GDM1 (cell line): ENCODE measurements at places on chromosomes 3 and 15.

GRCh38 chr3:37961622-37962431, 28.8 kb upstream of the VILL start:
- no peak for DNase-seq

DNA sequence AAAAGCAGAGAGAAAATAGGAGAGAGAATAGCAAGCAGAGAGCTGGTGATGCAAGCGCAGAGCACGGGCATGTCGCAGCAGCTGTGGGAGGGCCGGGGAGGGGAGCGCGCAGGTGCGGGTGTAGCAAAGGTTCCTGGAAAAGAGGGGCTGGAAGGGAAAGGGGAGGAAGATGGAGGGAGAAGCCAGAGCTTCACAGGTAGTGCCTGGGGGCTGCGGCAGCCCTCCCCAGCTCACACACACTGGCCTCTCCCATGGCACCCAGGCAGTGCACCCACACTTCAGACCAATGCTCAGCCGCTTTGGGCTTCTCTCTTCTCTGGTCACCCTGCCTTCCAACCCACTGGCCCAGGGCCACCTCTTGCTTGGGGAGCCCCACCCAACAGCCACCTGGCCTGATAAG, 72.1 kb downstream of the ADAMTS7 start:
- DNase-seq = no peak

GRCh38 chr3:73432023-73432705, 192.6 kb downstream of the PDZRN3 start:
- peak; percentile 9 for DNase-seq

DNA sequence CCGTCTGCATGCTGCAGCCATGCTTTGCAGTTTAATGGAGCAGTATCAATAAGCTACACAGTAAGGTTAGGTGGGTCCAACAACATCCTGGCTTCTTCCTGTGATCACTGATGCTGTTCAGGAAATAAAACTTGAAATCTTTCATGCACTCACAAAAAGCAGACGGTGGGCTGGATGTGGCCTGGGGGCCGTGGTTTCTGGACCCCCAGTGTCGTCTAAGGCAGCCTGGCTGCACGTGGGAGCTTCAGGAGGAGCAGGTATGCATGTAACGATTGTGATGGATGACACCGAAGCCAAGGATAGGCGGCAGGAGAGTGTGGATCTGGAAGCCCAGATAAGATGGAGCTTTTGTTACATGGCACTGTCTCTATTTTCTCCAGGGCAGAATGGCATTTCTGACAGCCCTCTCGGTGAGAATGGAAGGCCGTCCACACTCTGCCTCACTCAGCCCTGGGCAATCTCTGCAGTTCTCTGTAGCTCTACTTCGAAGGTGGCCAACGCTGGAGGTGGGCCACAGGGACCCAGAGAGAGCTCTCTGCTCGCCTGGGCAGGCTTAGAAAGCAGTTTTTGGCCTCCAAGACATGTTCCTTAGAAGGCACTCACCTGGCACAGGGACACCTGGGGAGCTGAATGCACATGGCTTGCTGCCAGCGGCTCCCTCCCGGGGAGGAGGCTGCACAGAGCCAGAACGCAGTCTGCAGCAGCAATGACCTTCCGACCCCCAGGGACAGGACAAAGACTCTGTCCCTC, 46.4 kb upstream of the IQSEC1 start:
- DNase-seq = no peak

DNA sequence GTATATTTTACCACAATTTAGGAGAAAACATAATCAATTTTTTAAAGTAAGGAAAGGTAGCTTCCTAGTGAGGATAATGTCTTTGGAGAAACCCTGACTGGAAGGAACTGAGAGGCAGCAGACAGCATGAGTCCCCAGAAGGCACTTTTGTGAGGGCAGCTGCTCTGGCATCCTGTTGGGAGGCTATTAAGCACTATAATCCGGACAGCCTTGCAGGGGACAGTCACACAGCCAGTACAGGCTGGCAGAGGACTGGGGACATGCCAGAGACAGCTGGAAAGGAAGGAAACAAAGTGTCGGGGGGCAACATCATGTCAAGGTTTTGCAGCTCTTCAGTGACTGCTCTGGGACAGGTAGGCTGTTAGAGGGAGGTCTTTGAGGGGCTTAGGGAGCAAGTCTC, 15.7 kb downstream of the ACAN start:
- DNase-seq = no peak

DNA sequence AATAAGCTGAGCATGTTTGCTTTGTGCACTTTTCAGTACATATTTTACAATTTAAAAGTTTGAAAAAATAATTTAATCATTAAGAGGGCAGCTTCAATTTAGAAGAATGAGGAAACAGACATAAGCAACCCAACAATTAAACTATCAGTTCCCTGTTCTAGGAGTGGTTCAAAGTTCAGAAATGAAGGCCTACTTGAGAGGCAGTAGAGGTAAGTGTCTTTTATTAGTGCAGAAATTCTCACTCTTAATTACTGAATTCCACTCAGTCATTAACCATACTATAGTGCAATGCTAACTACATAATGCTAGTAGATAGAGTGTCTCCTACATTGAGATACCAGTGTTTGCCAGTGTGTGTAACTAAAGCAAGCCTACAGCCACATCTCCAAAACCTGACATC, 73.1 kb downstream of the TNIK start:
- DNase-seq = no peak

GRCh38 chr3:179961071-179961702, 75.5 kb downstream of the PEX5L start:
- no peak for DNase-seq

- DNase-seq = no peak
These were observed 340.9 kb upstream of the ICE2 start for GRCh38 chr15:60819860-60820259.

DNA sequence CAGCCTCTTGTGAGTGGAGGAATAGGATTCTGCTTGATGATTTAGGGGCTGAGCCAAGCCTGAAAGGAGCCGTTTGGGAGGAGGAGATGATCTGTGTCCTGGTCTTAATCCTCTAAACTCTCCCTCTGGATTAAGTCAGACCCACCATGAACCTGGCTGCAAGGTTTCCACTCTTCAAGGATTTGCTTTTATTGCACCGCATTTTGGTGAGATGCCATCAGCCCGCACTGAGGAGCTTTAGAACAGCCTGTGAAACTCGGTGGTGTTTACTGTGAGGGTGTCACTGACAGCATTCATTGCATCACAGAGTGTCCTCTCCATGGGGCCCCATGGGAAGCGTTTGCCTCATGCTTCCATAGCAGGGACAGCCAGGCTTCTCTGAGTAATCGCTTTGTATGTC, 59.2 kb downstream of the EPHB1 start:
- no peak for DNase-seq

GRCh38 chr15:25705433-25706115, 157.6 kb downstream of the ATP10A start:
- no peak for DNase-seq

- DNase-seq = no peak
These were observed 74.7 kb downstream of the XXYLT1 start for GRCh38 chr3:195196266-195196665.

DNA sequence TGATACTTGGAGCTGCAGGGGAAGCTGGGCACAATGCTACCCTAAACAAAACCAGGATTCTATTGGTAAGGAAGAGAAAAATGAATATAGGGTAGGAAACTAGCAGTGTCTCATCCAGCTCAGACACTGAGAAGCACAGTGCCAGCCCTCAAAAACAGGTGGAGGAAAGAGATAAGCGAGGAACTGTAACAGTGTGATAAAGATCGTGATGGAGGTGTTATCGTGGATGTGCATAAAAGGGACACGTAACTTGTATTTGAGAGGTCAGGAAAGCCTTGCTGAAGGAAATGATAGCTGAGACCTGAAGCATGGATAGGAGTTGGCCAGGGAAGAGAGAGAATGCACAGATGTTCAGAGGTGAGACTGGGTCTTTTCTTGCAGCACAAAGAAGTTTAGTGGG, 27.4 kb downstream of the MIX23 start:
- DNase-seq = no peak

GRCh38 chr3:197007296-197007940, 22.2 kb downstream of the MELTF start:
- no peak for DNase-seq

DNA sequence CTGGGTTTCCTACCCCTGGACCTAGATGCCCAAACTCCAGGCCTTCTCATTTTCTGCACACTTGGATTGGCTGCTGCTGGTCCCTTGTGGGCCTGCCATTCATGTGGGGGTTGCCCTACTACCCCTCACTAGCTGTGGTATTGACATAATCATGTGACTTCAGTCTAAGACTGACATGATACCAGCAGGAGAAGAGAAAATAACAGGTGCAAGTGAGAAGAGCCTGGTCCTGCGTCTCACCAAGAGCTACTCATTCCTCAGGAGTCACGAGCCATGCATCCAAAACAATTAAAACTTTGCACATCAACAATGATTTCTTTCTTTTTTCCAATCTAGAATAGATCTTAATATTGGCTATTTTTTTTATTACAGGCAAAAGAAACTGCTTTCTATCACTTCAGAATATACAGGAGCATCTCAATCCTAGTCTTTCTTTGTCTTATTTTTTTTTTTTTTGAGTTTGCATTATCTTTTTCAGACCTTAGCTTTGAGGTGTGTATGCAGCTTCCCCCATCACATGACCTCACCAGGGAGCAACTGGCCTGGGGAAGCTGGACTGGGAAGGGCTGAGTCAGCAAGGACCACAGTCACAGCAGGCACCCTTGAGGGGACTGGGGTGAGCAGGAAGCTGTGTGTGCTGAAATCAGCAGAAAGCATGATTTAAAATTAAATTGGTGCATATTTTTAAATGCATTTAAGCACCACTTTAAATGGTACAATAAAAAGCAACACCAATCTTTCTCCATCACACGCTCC, 27.6 kb downstream of the SLC9A9 start:
- no peak for DNase-seq
